ENCODE measurements at places on chromosomes 12 and 14. TPM values are rescaled to one million over a fixed set of nuclear protein-coding genes. Genes with fewer than 3 reads are reported as not detected.
A peak's percentile ranks its signal among the peaks of the same experiment; 100 is the strongest.

DNA sequence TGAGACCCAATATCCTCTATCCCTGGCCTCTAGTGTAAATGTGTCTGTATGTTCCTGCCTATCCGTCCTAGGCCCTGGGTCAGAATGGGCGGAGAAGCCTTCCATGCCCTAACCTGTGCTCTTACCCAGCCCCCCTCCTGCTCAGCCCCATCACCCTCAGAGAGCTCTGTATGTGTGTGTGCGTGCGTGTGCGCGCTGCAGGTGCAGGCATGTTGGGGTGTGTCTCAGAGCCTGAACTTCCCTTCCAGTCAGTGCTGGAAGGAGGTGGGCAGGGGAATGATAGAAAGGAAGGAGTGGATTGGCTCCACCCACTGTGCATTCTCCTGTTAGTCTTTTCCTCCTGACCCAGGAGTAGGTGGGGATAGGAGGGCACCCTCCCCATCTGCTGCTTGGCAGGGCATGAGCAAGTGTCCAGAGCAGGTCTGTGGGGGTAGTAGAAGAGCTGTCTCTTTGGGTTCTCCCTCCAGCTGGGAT lies 7.2 kb downstream of the NAB2 start:
- no peak for DNase-seq

GRCh38 chr12:24078318-24078765 lies 128.9 kb upstream of the SOX5 start:
- no peak for DNase-seq

- DNase-seq: peak; percentile 92
Observed at GRCh38 chr12:104671409-104672095, 214.8 kb downstream of the CHST11 start.

DNA sequence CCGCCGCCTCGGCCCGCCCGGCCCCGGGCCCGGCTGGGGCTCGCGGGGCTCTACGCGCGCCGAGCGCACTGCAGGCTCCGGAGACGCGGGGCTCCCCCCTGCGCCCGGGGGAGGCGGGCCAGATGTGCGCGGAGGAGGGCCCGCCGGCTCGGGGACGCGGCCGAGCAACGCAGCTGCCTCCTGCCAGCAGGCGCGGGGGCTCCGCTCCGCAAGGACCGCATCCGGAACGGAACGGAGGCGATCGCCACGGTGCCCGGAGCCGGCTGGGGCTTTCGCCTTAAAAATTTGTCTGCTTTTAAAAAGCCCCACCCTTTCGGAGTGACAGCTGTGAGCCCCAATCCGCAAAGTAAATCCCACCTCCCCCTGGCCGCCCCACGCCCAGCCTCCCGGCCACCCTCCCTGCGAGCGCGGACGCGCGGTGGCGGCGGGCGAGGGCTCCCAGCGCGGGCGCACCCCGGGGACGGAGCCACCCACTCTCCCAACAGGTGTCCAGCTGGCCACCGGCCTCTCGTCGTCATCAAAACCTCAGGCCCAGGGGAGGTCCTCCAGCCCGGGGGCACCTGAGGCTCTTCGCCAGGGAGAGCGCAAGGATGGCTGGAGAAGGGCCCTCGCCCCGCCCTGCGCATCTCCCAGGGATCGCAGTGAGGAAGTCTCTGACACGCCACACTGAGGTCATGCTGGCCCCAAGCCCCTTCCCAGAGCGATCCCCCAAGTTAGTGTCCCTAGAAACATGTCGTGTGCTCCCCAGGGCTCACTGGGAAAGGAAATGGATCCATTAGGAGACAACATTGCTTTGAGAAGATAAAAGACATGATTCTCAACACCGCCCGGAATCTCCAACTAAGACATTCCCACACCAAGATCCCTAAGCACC lies at the start of gene TMEM132D:
TSS of gene TMEM132D (minus strand) at position 70 of the 874 bp plus-strand sequence.
- DNase-seq: no peak

GRCh38 chr12:121330692-121331091 lies 21.5 kb downstream of the ANAPC5 start:
- no peak for DNase-seq

GRCh38 chr14:80605536-80605935 lies 336.0 kb downstream of the CEP128 start:
- no peak for DNase-seq

GRCh38 chr12:53115112-53115890 lies 12.0 kb downstream of the SOAT2 start:
- DNase-seq: no peak

The GPR132 gene
- total RNA-seq: 7.7 TPM

The MGST1 gene
- 1,725 TPM for total RNA-seq

The SSTR1 gene
- total RNA-seq: 0.19 TPM

Data from omental fat pad (tissue), 4 donors.